ENCODE measurements at places on chromosomes 3 and 15. TPM values are rescaled to one million over a fixed set of nuclear protein-coding genes. Genes with fewer than 3 reads are reported as not detected.

DNA sequence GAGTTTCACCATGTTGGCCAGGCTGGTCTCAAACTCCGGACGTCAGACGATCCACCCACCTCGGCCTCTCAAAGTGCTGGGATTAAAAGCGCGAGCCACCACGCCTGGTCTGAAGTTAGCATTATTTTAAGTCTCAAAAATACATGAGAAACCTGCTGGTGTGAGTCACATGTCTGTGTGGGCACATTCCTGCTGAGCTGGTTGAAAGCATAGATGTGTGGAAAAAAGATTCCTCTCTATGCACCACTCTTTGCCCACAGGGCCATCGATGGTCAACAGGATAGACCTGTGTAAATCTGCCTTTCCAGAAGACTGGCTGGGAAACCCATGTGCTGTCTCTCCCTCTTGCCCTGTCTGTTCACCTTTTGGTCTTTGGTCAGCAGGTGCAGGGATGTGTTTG lies 63.5 kb downstream of the CHRD start:
- DNase-seq: no peak
- no peak overlapping the region for H3K4me3 ChIP-seq
- no peaks in the 10 kb centered on the region for H3K4me1 ChIP-seq
- H3K36me3 ChIP-seq: no peaks in the 10 kb centered on the region
- no peak overlapping the region for H3K27ac ChIP-seq
- peaks cover 3% of the 10 kb centered on the region for H3K27me3 ChIP-seq

LINS1 gene
- total RNA-seq: 31.6 TPM

- H3K27me3 ChIP-seq: peaks cover 3% of the 10 kb centered on the region
- no peak overlapping the region for H3K27ac ChIP-seq
- no peak for DNase-seq
- no peak overlapping the region for H3K4me3 ChIP-seq
- H3K4me1 ChIP-seq: peaks cover 21% of the 10 kb centered on the region
Observed at GRCh38 chr3:195752546-195753331, 32.0 kb downstream of the MUC20 start.

GRCh38 chr3:78972617-78973301 lies 795.0 kb downstream of the ROBO1 start:
- H3K27ac ChIP-seq: no peak overlapping the region
- H3K27me3 ChIP-seq: no peaks in the 10 kb centered on the region
- no peaks in the 10 kb centered on the region for H3K4me1 ChIP-seq
- DNase-seq: no peak

DNA sequence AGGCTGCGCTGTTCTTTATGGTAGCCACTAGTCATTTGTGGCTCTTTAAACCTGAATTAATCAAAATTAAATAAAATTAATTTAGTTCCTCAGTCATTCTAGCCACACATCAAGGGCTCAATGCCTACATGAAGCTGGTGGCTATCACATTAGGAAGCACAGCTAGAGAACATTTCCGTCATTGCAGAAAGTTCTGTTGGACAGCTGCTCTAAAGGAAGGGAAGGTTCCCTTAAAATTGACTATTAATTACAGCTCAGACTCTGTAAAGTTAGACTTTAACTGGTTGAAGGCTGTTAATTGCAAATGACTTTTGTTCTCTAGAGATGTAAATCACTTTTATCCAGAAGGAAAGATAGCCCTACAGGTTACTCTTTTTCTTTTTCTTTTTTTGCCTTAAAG lies 202.7 kb upstream of the ADAMTS9 start:
- H3K27ac ChIP-seq: no peak overlapping the region
- no peaks in the 10 kb centered on the region for H3K4me1 ChIP-seq
- H3K36me3 ChIP-seq: no peaks in the 10 kb centered on the region
- no peak for DNase-seq
- no peaks in the 10 kb centered on the region for H3K27me3 ChIP-seq
- no peak overlapping the region for H3K4me3 ChIP-seq
